CD4-positive, alpha-beta T cell treated with Interleukin-21 for 1 hour (primary cell): ENCODE measurements at places on chromosomes 3 and 15.

DNA sequence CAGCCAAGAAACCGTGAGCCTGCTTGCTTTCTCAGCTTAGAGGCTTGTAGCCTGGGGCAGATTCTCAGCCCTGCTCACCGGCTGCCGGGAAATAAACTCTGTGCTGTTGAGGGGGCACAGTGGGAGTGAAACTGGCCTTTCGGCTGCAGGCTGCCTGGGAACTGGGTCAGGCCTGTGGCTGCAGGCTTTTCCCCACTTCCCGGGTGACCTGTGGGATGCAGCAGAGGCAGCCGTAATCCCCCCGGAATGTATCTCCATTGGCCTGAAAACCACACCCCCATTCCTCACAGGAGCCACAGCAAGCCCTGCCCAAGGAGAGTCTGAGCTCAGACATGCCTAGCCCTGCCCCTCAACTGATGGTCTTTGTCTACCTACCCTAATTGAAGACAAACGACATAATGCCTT, 110.9 kb downstream of the STXBP5L start:
- no peak for DNase-seq

DNA sequence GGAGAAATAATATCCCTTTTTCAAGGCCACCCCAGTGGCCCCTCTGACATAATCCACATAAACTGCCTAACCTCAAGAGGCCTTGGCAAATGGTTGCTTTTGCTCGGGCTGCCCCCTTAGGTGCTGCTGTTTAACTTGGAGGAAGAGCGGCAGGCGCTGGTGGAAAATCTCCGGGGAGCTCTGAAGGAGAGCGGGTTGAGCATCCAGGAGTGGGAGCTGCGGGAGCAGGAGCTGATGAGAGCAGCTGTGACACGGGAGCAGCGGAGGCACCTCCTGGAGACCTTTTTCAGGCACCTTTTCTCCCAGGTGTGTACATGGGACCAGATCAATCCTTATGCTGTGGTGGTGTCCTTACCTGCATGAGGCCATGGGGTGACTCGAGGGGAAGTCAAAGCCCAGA, 15.0 kb downstream of the DUOX1 start:
- DNase-seq, result no peak

DNA sequence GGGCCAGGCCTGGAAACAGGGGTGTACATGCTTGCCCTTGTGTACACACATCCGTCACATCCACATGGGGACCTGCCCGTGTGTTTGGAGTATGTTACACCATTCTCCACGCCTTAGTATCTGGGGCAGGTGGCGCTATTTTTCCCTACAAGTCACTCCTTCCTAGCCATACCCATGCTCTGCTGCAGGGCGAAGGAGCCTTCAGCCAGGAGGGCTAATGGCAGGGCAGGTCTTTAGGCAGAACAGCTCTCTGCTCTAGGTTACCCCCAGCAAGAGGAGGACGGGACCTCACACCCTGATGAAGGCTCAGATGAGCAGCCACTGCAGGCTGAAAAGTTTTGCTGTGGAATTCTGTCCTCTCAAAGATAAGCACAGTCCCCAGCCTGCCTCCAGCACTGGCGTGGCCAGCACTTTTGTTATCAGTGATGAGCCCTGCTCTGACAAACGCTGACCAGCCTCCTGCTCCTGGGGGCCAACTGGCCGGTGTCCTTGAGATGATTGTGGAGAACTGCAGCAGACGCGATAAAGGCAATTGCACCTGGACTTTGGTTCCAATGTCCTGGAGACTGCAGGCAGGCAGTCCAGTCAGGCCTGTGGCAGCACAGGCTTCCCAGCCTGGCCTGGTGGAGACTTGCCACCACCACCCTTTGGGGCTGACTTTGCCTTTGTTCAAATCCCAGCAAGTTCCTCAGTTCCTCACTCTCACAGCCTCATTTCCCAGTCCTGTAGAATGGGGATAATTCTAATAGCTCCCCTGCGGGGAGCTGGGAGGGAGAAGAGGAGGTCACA, 19.8 kb upstream of the PIGZ start:
- DNase-seq, result no peak

DNA sequence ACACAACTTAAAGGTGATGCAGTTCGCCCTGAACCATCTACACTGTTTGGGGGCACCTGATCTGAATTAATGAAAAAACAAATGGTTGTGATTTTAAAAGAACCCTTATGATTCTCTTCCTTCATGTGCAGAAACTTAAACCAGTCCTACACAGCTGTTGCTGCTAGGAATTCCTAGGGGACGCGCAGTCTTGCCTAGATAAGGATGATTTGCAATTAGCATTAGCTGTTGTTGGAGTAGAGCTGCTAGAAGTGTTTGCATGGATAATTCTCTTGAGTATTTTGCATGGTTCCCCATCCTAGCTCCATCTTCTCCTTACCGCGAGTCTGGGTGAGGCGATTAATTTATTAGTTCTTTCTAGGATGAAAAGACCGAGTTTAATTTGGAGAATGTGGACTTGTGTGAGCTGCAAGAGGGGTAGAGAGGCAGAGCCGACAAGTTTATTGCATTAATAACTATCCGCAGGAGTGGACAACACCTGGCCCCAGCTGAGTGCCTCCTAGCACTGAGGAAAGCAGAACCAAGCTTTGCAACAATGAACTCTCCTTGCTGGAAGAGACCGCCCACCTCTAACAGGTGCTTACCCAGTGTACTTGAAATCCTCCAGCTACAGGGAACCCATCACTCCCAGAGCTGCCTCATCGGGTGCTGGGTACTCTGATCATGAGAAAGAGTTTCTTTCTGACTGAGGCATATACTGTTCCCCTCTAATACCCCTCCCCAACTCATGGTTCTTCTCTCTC, 75.0 kb upstream of the WNT7A start:
- no peak for DNase-seq

GRCh38 chr3:159390656-159391212, 588.9 kb downstream of the MFSD1 start:
- DNase-seq, result no peak

GRCh38 chr15:92843814-92844213, 56.3 kb upstream of the CHD2 start:
- DNase-seq, result no peak

DNA sequence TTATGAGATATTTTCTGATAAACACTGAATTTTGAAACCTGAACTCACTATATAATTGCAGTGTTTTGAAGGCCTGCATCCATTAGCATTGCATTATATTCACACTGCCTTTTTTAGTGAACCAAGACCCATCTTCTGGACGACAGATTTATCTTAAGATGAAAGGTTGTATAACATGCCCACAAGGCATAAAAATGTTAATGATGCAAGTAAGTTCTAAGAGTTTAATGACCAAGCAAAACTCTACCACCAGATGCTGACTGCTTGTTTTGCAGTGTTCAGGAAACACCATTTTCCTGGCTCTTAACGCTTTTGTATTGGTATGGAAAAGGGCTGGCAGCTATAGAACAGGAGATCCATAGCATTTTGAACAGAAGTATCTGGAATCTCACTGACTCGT, 46.1 kb downstream of the USP50 start:
- no peak for DNase-seq

GRCh38 chr3:55904716-55905115, 417.6 kb upstream of the WNT5A start:
- DNase-seq, result no peak

DNA sequence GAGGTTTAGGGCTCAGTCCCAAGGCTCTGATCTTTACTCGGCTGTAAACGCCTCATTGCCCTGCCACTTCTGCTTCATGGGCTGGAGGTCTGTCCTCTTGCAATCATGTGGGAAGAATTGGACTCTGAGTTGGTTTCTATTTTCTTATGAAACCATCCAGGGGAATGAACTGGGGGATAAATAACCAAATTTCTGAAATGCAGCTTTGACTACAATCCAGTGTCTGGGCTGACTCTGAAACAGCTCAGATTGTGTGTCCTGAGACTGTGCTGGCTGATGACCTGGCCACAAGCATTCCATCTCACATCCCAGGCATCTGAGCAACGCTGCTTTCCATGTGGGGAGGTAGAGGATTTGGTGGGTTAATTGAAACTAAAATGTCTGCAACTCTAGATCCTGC, 71.0 kb upstream of the GALNT15 start:
- DNase-seq, result no peak

- DNase-seq, result no peak
These were observed 196.5 kb downstream of the KLF13 start for GRCh38 chr15:31523027-31523654.

DNA sequence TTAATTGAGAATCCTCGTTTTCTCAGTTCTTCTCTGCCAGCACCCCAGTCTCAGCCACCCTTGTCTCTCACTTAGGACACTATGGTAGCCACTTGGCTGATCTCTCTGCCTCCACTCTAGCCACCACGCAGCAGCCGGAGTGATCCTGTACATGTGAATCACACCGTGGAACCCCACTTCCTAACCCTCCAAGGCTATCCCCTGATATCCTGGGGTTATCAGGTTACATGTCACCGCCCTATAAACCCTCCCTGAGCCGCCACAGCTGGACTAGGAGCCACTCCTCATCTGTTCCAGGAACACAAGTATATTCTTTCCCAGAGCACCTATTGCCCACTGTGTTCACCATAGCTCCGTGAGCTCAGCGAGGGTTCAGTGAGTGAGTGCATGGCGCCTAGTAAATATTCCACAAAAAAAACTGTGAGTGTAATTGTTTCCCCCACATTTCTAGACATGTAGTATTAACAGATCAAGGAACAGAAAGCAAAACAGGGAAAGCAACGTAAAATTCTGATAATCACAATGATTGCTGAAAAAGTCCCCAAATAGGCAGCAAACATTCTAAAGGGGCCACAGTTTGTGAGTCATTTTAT, 661 bp upstream of the PARP14 start:
- peak; percentile 16 for DNase-seq

GRCh38 chr15:39530480-39531342, 50.2 kb upstream of the THBS1 start:
- DNase-seq, result no peak

GRCh38 chr15:40986820-40987219, 33.5 kb downstream of the CHAC1 start:
- DNase-seq, result no peak

DNA sequence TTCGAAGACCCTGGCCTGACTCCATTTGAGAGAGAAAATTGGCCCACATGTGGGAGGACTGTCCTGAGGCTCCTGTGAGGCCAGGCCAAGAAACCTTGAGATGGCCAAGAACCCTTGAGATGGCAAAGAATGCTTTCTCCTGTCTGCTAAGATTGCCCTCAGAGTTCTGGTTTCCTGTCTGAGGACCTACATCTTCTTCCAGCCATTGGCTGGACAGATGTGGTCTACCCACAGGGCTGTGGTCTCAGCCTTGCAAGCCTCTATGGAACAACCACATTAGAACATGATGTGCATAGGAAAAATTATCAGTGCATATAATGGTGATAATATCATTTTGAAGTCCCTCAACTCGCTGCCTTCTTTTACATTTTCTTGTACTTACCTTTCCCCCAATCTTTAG, 10.8 kb upstream of the RASA2 start:
- peak; percentile 52 for DNase-seq

- DNase-seq, result no peak
These were observed 58.8 kb downstream of the LSM3 start for GRCh38 chr3:14237457-14237856.

DNA sequence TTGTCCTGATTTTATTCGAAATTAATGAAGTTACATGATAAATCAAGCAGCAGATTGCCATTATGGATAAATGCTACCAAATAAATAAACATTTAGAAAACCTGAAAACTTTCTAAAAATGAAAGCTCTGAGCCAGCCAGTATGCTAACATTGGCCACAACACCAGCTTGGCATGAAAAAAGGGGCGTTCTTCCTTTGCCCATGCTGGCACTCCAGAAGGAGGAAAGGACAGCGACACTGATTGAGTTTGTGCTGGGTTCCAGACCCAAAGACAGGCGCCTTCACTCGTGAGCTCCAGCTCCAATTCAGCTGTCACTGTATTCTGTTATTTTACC, 5.1 kb downstream of the STIMATE start:
- DNase-seq, result no peak

DNA sequence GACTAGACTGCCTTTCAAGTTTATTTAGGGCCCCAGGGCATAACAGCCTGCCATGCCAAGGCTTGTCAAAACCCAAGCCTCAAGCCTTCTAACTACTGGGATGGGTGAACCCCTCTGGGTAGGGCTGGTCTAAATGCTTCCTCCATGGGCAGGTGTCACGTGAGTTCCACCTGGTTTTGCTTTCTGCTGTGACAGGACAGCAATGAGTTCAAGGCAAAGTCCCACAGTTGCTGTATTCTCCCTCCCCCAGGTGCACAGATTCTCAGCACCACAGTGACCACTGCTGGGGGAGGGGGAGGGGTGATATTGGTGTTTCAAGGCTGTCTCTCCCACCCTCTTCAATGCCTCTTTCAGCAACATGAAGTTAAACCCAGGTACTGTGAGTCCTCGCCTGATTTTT, 46.9 kb upstream of the UBE2Q2 start:
- DNase-seq, result no peak

GRCh38 chr15:99728916-99729315, 4.3 kb downstream of the LYSMD4 start:
- no peak for DNase-seq

GRCh38 chr3:155382396-155383042, 89.0 kb upstream of the STRIT1 start:
- DNase-seq, result no peak

- DNase-seq, result no peak
These were observed 54.4 kb upstream of the TLE3 start for GRCh38 chr15:70152070-70152480.

- DNase-seq, result no peak
These were observed 744.9 kb upstream of the ARRDC4 start for GRCh38 chr15:97215629-97216028.

DNA sequence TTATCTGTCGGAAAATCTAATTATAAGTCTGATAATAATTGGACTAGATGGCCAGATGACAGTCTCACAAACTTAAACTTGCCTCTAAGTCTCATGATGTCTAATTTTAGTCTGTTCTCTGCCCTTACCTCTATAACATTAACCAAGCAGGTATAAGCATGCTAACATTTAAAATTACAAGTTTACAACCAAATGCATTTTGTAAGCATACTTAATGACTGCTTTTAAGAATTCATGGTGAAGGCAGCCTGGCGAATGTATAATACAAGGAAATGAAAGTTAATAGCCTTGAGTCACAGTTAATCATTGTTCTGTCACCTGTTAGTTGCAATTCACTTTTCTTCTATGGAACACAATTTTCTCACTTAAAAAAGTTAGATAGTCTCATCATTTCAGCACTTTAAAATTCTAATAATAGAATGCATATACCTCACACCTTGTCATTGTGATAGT, 16.5 kb downstream of the BCHE start:
- DNase-seq, result no peak

DNA sequence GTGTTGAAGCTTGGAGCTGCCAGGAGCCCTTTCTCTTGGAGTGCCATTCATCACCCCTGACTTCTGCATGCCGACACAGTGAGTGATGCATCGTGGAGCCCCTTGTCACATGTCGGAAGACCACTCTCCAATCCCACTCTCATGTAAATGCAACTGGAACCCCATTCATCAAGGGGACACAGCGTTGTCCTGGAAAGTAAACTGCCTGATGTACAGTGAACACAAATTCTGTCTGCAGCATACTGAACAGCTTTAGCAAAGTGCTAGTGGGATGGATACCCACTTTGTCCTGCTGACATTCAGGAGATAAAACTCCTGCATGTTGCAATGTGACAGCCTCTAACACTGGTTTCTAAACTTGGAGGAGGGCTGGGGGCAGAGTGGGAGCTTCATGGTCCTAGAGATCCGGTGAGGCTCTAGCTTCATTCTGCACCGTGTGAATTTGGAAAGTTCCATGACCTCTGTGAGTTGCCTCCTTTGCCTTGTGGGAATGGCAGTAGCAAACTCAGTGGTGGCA, 194.8 kb downstream of the CLSTN2 start:
- no peak for DNase-seq
